ENCODE measurements at places on chromosomes 5 and 9.

DNA sequence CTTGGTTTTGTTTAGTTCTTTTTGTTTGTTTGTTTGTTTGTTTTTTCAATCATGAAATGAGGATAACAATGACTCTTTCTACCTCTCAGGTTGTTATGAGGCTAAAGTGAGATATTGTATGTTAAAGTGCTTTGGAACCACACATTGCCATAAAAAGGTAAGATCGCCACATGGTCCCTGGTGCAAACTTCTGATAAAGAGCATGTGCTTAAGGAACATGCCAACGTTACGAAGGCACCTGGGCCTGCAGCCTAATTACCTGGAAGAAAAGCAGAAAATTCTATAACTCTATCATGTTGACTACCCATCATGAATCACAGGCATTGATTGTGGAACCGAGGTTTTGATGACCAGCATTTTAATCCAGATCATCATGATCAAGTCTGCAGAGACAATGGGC lies 151.8 kb downstream of the DROSHA start:
- no peak for DNase-seq

DNA sequence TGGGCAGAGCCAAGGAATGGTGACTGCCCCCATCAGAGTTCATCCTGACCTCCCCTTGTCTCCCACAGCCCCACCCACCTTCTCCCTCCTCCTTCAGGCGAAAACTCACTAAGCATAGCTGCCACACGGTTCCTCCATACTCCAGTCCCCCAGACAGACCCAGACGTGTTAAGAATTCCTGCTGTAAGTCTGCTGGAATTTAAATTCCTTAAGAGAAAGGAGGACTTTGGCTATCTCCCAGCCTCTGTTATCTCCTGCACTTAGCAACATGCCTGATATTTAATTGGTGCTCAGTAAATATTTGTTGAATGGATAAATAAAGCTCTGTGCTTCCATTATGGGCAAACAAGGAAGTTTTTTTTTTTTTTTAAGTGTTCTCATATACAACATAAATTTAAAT lies 213.7 kb downstream of the RFK start:
- DNase-seq: no peak

DNA sequence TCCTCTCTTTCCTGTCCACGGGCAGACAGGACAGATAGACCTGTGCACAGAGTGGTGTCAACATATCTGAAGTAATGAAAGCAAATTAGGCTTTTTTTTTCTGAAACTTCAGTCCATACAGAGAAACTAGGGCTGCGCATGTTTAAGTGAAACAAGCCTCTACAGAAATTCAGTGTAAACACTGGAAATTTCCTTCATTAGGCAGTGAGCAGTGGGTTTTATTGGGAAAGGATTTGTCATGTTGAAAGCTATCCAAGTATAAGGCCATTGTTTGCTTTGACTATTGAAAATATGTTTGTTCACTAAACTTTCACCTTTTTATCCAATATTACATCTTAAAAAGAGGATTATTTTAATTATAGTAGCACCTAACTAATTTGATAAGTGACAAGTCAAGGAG lies 161.2 kb downstream of the AOPEP start:
- DNase-seq: no peak

- no peak for DNase-seq
These were observed 5.8 kb downstream of the NDUFS6 start for GRCh38 chr5:1806974-1807373.

DNA sequence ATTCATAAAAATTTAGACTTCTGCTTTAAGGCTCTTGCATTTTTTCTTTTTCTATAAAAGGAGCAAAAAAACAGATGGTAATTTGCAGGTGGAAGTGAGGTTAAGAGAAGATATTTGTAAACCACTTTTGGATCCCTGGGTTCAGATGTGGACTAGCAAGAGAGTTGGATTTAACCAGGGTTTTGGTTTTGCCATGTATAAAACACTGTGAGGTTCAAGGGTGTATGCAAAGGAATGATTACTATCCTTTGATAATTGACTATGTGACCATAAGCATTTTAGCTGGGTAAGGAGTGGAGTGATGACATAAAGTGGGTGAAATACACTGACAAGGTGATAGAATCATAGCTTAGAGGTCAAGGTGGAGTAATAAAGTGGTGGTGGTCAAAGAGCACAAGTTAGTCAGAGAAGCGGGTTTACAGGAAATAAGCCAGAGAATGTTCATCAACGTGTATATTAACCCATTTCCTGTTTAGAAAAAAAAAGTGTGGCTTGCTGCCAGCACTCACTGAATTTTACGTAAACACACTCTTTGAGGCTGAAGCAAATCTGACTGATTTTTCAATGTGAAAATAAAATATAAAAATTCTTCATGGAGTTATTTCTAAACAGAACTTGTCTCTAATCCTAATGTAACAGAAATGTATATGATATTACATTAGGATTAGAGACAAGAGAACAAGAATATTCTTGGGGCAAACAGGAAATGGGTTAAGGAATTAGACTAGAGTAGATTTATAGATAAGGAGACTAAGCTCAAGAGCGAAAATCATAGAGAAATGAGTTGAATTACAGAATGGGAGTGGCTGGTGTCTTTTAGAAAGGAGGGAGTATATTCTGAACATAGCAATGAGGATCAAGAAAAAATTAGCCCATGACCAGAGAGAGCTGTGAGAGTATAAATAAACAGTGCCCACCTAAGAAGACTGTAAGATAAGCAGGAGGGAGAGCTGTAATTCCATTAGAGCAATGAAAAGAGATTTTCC lies 74.5 kb downstream of the CDKN2A start:
- DNase-seq: peak; percentile 7

- DNase-seq: no peak
These were observed 453.3 kb downstream of the DIRAS2 start for GRCh38 chr9:90189306-90189705.

DNA sequence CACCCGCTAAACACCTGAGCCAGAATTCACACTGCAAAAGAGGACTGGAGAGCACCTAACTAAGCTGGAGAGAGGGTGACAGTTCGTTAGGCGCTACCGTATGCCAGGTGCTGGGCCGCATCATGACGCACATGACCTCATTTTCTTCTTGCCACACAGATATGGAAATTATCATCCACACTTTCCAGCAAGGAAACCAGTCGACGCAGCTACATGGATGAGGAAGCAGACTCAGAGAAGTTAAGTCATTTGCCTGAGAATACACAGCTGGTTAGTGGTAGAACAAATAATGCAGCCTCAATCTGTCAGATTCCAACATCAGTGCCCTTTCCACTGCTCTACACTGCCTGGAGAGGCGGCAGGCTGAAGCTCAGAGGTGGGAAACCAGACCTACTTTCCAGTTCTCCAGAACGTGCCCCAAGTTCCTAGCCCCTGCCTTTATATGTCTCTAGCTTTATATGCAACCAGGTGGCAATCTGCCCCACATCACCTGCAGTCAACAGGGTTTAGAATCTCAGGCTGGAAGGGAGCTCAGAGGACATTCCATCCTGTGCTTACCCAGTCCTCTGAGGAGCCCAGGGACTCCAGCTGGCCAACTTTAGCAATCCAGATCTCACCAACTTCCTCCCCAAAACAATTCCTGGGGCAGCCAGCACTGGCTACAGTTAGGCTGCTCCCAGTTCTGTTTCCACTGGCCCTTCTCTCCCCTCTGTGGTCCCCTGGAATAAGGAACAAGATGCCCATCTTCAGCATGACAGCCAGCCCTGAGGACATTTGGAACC lies 8.8 kb downstream of the TNIP1 start:
- no peak for DNase-seq

DNA sequence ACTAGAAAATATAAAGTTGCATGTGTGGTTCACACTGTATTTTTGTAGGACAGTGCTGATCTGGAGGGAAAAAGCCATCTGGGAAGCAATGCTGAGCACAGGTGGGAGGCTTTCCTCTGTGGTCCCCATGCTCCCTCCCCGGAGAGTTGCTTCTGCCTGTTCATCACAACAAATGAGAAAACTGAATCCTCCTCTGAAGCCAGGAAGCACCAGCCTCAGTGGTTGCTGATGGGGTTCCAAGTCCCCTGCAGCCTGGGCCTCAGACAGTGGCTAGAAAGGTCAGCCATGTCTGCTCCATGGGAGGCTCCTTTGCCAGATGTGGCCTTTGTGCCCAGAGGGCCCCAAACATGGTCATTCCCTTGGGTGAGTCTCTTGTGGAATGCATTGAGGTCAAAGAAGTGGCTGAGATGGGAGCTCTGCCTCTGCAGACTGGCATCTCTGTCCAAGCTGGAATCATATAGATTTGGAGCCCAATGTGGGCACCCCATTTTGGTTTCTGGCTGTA lies 77.6 kb downstream of the C5orf15 start:
- no peak for DNase-seq

DNA sequence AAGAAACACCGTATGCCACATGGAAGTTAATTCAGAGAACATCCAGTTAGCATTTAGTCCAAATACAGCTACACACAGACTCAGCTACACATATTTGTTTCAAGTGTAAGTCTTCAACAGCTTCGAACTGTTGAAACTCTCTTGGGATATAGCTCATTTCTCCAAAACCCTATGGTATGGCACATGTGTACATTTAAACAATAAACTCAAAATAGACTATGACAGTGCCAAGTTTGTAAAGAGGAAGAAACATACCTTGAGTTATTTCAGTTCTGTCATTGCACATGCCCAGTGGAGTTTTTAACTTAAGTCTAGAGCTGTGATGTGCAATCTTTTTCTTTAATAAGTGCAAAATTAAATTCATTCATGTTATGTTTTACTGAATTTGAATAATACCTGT lies 155.1 kb upstream of the RAI14 start:
- no peak for DNase-seq

GRCh38 chr9:14317667-14318320 lies 3.9 kb upstream of the NFIB start:
- DNase-seq: no peak

DNA sequence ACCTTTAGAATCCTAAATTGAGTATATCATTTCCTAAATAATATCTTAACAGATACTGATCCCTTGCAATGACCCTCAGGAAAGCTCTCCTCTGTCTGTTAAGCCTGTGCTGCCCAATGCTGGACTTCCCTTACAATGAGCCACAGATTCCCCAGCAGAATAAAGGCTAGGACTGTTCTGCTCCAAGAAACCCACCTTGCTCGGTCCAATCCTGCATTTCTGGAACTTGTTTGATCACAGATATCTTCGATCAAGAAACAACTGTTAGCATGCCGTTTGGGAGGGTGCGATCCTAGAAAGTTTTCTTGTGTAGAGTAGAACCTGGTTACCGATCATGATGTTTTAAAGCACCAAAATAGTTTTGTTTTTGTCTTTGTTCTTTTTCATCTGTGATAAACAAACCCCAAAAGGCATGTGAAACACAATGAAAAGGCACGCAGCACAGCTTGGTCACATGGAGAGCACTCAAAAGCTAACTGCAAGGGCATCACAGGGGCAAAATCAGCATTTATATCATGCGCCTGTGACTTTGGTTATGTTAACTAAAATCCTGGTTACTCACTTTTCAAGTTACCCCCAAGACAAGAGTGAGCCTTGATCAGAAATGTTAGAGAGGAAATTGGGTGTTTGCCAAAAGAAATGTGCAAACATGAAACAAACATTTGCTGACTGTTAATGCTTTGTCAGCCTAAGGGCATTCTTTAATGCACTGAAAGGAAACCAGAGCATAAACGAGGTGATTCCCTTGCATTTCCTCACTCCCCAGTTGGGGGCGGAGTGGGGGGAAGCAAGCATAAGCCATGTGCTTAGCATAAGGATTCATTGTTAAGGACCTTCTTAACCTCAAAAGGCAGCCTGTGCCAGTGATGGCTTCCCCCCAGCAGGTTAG lies 61.9 kb upstream of the ADAMTS16 start:
- no peak for DNase-seq

GRCh38 chr5:13731121-13731628 lies 213.3 kb downstream of the DNAH5 start:
- no peak for DNase-seq

DNA sequence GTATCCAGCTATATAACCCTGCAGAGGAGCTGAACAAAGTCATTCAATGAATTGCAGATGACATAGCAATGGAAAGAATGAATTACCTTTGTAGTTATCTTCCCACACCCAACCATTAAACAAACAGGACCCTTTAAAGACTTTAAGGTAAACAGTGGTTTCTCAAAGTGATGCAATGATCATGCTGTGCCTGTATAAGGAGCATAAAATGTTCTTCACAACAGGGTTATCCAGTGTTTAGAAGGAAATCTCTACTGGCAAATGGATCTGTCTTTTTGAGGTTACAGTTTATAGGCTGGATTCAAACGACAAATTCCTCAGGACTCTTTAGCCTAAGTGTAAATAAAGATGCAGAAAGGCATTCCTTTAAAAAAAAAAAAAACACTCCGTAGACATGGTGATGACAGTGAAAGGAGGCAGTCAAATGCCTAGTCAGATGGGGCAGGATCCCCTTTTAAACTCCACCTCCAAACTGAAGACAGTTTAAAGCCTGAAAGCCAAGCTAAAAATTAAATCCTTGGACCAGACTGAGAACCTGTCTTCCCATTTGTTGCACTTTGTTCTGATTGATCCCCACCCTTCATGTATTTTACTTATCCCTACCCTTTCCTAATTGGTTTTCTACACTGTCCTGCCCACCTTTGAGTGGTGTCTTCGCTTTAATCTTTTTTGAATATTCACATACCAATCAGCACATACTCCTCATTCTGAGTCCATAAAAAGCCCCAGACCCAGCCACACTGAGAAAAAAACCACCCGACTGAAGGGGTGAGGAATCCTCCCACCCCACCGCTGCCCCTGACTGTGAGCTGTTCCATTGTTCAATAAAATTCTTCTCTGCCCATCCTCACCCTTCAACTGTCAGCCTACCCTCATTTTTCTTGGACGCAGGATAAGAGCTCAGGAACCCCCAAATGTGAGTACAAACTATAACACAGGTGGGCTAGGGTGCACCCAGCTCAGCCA lies 761.3 kb upstream of the DMAC1 start:
- no peak for DNase-seq

GRCh38 chr9:133968966-133969617 lies 23.0 kb downstream of the VAV2 start:
- no peak for DNase-seq

DNA sequence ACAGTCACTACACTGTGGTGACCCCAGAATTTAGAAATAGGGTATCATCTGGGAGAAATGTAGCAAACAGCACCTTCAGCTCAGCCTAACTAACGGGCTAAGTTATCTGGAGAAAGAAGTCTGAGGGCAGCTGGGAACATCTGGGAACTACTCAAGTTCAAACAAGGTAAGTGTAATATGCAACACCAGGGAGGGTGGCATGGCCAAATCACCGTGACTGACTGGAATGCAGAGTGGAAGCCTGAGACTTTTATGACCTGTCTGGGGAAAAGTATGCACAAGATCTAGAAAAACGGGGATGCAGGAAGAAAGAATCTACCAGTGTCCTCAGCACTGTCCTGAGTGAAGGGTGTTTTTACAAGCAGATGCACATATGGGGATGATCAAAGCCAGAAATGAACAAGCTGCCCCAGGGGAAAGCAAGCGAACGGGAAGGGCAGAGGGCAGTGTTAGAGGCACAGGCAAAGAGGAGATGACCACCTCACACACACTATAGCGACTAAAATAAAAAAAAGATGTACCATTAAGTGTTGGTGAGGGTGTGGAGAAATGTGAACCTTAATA lies 59.9 kb downstream of the SERINC5 start:
- no peak for DNase-seq

Data from activated CD4-positive, CD25-positive, alpha-beta regulatory T cell (primary cell).